ENCODE measurements at places on chromosomes 16 and 17.
A peak's percentile ranks its signal among the peaks of the same experiment; 100 is the strongest.

DNA sequence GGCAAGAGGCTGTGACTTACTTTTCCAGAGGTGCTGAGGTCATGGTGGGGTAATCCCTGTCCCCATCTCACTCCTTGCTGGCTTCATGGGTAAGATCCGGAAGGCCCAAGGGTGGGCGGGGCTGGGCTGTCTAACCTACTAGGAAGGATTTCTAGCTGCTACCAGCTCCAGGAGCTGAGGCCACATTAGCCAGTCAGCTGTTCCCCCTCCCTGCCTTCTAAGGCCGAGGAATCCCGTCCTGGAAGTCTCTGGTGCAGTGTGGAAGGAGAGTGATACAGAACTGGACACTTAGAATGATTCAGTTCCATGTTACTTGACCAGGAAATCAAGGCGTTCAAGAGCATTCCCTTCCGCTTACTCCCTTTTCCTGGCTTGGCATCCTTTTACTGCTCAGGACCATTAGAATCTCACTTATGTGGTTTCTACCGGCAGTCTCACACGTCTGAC, 8.9 kb downstream of the GNGT2 start:
- DNase-seq = peak; percentile 58

GRCh38 chr16:4583906-4584305, 27.8 kb downstream of the C16orf96 start:
- no peak for DNase-seq

- DNase-seq = no peak
Observed at GRCh38 chr16:912322-912683, 58.5 kb downstream of the LMF1 start.

DNA sequence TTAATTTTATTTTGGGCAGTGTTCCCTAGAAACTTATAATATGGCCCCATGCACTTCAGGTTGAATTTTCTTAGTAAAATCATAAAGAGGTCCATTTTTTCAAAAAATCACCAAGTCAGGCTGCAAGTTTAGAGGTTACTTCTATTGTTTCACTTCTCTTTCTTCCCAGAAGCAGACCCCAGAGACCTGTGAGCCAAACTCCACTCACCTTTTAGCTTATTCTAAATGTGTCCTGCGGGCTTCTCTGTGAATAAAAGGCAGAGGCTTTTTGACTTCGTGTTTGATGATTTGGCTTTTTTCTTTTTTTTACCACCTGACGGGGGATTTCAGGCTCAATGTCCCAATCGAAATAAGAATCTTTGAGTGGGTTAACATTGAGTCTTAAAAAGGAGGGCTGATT, 7.4 kb downstream of the PRKCB start:
- no peak for DNase-seq

GRCh38 chr17:2183346-2183745, 120.2 kb downstream of the SMG6 start:
- no peak for DNase-seq

GRCh38 chr17:77924757-77925336, 33.7 kb upstream of the TNRC6C start:
- no peak for DNase-seq

DNA sequence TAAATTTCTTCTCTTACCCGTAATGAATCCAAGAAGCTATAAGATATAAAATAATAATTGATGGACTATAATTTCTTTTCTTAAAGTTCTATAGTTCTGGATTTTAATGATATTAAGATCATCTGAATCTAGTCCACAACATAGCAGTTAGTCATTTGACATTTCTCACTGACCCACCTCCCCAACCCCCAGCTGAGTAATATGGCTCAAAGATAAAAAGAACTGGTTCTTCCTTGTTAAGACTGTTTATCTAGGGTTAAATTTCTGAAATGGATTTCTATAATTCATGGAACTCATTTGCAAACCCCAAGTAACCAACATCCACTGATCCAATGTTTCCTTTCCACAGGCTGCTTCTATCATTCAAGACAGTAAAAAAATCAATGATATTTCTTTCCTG, 133.9 kb upstream of the SOX9 start:
- no peak for DNase-seq

DNA sequence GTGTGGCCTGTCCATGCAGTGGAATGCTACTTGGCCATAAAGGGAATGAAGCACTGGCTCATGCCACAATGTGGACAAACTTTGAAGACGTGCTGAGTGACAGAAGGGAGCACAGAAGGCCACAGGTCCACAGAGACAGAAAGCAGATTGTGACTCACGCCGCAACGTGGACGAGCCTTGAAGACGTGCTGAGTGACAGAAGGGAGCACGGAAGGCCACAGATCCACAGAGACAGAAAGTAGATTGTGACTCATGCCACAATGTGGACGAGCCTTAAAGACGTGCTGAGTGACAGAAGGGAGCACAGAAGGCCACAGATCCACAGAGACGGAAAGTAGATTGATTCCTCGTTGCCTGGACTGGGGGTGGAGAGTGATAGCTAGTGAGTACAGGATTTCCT, 19.2 kb downstream of the ZC3H18 start:
- no peak for DNase-seq

GRCh38 chr16:30903002-30903401, 6.6 kb downstream of the CTF1 start:
- DNase-seq = no peak

- no peak for DNase-seq
Observed at GRCh38 chr17:10091046-10091445, 107.4 kb downstream of the GAS7 start.

DNA sequence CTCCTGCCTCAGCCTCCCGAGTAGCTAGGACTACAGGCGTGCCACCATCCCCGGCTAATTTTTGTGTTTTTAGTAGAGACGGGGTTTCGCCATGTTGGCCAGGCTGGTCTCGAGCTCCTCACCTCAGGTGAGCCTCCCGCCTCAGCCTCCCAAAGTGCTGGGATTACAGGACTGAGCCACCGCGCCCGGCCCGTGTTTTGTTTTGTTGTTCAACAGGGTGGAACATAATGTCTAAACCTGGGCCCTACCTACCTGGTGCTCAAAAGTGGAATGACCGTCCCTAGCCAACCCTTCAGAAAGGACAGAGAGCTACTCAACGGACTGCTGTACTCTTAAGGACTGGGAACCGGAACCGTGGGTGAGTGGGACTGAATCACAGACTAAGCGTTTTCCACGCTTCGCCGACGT, 772 bp upstream of the KIF22 start:
- DNase-seq = no peak

DNA sequence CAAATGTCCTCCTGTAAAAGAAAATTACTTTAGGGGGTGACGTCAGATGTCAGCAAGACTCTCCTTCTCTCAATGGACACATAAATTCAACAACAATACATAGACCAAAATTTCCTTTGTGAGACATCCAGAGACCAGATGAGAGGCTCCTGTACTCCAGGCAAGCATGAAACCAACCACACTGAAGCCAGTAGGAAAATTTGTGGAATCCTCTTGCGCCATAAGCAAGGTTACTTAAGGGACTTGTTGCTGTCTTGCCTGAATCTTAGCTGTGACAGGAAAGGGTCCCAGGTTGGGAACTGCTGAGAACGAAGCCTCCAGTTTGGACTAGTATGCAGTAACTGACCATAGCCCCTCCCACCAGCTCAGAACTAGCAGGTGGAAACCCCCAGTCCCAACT, 56.0 kb downstream of the CEP112 start:
- no peak for DNase-seq

DNA sequence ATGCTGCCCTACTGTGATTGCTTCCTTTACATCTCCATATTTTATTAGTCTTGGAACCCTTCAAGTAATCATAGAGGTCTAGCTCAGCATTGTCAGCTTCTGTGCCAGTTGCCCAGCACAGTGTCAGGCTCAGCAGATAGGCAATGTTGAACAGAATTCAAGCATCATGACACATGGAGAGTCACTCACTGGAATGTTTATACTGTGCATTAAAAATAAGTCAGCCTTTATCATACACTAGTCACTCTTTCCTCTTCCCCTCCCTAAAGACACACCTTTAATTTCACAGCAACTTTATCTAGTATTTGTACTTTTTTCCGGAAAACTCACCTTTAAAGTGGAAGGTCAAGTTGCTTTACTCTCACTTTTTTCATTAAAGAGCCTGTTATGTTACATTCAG, 253.8 kb upstream of the CDH11 start:
- peak; percentile 81 for DNase-seq

DNA sequence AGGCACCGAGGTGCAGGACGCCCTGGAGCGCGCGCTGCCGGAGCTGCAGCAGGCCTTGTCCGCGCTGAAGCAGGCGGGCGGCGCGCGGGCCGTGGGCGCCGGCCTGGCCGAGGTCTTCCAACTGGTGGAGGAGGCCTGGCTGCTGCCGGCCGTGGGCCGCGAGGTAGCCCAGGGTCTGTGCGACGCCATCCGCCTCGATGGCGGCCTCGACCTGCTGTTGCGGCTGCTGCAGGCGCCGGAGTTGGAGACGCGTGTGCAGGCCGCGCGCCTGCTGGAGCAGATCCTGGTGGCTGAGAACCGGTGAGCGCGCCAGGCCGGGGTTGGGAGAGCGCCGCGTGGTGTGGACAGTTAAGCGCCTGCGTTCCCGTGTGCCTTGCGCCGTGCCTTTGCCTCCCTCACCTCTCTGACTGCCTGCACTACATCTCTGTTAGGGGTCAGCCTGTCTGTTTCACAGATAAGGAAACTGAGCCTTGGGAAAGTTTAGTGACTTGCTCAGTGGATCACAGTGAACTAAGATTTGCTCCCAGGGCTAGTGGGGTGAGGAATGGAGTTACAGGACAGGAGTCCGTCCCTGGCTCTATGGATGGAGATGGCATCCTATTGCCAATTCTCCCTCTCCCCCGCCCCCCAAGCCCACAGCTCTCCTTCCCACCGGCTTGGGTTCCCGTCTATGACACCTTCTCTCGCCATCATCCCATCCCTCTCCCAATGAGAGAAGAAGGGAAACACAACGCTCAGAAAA, 880 bp downstream of the SARM1 start:
- peak; percentile 27 for DNase-seq

DNA sequence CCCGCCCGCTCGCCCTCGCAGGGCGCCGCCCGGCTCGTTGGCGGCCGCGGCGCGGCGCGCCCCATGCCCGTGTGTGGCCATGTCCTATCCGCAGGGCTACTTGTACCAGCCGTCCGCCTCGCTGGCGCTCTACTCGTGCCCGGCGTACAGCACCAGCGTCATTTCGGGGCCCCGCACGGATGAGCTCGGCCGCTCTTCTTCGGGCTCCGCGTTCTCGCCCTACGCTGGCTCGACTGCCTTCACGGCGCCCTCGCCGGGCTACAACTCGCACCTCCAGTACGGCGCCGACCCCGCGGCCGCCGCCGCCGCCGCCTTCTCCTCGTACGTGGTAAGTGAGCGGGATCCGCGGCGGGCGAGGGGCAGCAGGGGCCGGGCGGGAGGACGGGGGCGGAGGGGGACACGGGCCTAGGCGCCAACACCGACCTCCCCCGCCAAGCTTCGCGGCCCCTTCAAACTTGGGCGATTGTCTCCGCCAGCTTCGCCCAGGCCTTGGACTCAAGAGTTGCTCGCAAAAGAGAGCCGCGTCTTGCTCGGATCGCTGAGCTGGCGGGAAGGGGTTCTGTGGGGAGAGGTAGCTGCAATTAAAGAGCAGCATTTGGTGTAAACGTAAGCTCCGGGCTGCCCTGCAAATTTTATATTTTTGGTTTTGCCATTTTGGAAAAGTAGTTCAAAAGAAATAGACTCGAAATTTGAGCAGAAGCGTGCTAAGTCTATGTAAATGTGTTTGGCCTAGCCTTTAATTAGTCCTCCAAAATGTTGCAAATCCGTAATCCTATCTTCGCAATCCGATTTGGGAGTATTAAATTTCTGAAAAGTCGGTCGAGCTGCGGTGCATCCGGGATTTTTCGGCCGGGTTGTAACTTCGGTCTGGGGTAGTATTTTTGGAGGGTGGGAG, 702 bp downstream of the IRX5 start:
- DNase-seq = peak; percentile 59

- peak; percentile 91 for DNase-seq
Observed at GRCh38 chr16:4214215-4214621, 27.7 kb downstream of the SRL start.

GRCh38 chr17:61461586-61461966, 9.4 kb downstream of the TBX4 start:
- no peak for DNase-seq

DNA sequence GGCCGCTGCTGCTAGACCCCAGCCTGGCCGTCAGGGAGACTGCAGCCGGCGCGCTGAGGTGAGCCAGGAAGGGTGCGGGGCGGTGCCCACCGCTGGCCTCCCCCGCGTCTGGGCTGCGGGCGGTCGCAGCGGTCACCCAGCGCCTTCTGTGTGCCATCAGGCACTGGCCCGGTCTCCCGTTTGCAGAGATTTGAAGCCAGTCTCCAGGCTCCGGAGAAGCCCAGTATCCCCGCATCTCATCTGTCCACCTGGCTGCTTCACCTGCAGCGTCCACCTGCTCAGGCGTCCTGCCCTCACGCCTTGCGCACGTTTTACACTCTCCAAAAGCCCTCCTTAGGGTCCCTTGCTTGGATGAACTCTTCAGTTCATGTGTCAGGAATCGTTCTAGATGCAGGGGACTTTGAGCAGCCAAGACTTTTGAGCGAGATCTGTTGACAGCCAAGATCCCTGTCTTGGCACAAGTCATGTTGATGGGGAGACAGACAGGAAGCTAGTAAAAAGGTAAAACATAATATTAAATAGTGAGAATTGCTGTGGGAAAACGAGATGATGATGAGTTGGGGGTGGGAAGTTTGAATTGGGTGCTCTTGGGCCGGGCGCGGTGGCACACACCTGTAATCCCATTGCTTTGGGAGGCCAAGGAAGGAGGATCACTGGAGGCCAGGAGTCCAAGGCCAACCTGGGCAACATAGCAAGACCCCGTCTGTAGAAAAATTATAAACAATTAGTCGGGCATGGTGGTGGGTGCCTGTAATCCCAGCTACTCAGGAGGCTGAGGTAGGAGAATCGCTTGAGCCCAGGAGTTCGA, 916 bp downstream of the HEATR3 start:
- DNase-seq = no peak

DNA sequence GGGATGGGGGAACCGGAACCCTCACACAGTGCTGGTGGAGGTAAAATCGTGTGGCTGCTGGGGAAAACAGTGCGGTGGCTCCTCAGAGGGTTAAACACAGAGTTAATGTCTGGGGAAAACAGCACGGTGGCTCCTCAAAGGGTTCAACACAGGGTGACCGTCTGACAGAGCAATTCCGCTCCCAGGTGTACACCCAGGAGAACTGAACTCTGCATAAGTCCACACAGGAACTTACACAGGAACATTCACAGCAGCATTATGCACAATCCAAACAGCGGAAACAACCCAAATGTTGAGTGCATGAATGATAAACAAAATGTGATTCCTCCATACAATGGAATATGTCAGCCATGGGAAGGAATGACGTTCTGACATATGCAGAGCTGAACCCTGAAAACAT, 51.4 kb downstream of the CCDC57 start:
- DNase-seq = no peak

- no peak for DNase-seq
Observed at GRCh38 chr16:79296491-79296890, 304.0 kb downstream of the MAF start.

DNA sequence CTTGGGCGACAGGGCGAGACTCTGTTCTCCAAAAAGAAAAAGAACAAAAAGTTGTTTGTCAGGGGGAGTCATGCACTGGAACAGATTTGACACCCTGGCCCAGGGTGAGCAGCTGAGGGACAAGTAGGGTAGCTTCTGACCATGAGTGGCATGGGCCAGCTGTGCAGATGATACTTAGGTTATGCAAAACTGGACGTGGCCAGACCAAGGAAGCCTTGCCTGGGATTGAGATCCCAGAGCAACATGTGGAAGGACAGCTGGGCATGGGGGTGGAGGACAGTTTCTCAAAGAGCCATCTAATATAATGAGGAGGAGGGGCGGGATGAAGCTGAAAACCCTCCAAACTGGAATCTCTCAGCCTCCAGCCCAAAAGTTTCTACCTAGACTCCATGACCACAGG, 19.6 kb upstream of the SLC35B1 start:
- no peak for DNase-seq

Measured in fibroblast of skin of back (primary cell).